NCI-H2081 treated with DMSO at 0.1 percent for 48 hours (cell line): ENCODE measurements at places on chromosomes 2 and 18.

DNA sequence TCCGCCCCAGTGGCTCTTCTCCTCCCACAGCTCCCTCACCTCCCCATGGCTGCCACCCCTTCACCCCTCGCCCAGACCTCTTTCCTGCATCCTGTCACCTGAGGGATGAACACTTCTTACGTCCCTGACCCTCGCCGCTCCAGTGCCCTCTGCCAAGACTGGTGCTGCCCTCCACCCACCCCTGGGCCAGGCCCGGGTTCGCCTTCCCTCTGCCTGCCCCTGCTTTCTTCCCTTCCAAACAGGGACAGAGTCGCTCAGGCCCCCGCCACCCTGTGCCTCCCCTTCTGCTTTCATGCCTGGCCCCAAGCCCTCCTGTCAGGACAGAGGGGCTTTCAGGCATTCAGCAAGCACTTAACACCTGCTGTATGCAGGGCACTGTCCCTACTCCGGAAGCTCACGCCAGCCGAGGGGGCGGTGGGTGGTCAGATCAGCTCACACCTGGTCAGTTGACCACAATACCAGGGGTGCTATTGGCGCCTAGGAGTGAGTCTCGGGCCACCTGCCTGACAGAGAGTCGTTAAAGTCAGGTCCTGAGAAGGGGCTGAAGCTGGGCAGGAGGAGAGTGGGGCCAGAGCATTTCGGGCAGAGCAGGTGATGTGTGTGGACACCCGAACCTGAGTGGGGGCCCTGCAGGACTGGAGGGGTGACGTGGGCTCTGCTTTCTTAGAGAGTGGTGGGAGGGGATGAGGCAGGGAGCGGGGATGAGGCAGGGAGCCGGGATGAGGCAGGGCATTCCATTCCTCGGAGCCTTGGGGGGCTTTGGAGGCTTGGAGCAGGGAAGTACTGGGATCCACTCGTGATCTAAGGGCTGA, 26.0 kb upstream of the HPCAL1 start:
- DNase-seq: no peak

GRCh38 chr2:133498662-133499585, 69.3 kb downstream of the NCKAP5 start:
- DNase-seq: no peak

GRCh38 chr2:3319745-3320566, 57.7 kb downstream of the EIPR1 start:
- DNase-seq: no peak

- no peak for DNase-seq
Observed at GRCh38 chr18:74376523-74376922, 60.9 kb downstream of the C18orf63 start.

- no peak for DNase-seq
Observed at GRCh38 chr2:172427990-172428831, 825 bp downstream of the ITGA6 start.

DNA sequence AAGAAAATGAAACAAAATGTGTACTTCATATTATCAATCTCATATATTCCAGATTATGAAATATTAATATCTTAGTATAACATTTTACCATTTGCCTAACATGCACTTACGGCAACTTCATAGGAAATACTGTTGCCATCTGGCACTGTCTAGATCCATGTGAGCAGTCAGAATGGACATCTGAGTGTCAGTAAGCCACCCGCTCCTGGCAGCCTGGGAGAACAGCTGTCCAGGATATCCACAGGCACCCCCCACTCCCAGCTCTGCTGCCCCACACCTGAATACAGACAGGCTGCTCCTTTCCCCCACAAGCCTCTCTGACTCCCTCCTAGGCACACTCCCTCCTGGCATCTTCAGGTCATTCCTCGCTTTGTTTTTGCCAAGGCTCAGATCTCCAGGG, 127.0 kb downstream of the GAREM1 start:
- DNase-seq: no peak

DNA sequence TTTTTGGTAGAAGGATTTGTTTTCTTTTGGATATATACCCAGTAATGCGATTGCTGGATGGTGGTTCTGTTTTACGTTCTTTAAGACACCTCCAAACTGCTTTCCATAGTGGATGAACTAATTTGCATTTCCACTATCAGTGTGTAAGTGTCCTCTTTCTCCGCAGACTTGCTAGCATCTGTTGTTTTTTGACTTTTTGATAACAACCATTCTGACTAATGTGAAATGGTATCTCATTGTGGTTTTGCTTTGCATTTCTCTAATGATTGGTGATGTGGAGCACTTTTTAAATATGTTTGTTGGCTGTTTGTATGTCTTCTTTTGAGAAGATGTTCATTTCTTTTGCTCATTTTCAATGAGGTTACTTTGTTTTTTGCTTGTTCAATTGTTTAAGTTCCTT, 260.9 kb upstream of the CWC22 start:
- no peak for DNase-seq

DNA sequence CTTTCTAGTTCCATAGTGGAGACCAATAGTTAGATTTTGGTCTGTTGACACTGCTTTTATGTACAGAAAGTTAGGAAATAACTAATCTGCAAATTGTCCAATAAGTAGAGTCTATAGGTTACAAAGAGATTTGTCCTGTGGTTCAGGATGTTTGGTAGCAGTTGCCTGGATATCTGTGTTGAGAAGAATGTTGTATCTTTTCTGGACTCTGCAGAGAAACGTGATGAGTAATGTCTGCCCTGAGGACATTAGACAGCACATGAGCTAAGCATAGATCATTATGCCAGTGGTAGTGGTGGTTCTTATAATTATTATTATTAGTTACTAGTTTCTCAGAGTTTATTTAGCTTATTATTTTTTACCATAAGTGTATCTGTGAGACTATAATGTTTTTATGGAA, 65.8 kb downstream of the ANKRD62 start:
- DNase-seq: no peak

GRCh38 chr2:11748018-11748860, 1.8 kb downstream of the LPIN1 start:
- no peak for DNase-seq

GRCh38 chr18:51100385-51101120, 70.5 kb downstream of the SMAD4 start:
- DNase-seq: no peak
